ENCODE measurements at places on chromosomes 4 and X. TPM values are rescaled to one million over a fixed set of nuclear protein-coding genes. Genes with fewer than 3 reads are reported as not detected.

SAGE1 gene
- total RNA-seq: not detected

DOK7 gene
- not detected for total RNA-seq

HTN1 gene
- total RNA-seq: not detected

IL3RA gene
- total RNA-seq: 7.5 TPM

IGBP1 gene
- total RNA-seq: 86.9 TPM

NKX3-2 gene
- under 0.01 TPM for total RNA-seq

DNA sequence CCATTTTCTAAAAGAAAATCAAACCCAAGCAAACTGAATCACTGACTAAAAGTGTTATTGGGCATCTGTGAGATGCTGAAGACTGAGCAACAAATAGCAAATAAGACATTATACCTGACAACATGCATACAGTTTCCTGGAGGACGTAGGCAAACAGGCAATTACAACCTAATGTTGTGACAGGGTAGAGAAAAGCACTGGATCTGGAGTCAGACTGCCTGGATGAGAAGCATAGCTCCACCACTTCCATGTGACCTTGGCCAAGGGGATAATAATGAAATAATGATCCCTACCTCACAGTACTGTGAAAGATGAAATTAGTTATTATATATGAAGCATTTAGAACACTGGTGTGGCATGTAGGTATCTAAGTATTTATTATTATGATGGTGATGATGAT lies 2.7 kb downstream of the SPINK2 start:
- no peaks in the 10 kb centered on the region for H3K27me3 ChIP-seq
- H3K4me1 ChIP-seq: no peaks in the 10 kb centered on the region
- DNase-seq: no peak
- H3K4me3 ChIP-seq: no peak overlapping the region

DNA sequence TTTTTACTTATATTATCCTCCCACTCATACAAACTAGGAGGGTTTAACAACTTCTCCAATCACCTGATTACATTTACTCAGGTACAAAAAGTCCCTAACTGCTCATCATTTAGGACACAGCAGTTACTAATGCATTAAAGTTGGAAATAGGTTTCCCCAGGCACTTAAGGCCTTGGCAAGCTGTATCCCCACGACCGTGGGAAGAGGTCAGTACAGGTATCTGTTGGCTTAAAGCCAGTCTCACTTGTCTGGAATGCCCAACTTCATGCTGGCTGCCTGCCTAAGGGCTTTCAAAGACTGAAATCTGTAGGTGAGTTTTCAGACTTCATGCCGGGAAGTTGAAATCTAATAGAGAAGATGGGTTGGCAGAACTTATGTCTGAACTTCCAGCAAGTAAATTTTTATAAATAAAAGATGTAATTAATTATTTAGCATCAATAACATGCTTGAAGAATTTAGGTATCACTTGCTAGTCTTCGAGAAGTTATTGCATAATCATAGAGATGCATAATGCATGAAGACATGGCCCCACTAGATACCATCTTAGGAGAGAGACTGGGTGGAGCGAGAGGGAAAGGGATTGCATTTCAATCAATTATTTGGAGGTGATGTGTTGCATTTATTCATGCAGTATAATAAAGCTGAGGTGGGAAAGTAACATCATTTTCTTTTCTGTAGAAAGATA lies 54.2 kb downstream of the SCD5 start:
- no peaks in the 10 kb centered on the region for H3K36me3 ChIP-seq
- no peak overlapping the region for H3K4me3 ChIP-seq
- no peak overlapping the region for H3K27ac ChIP-seq

- DNase-seq: no peak
- H3K4me1 ChIP-seq: no peaks in the 10 kb centered on the region
- H3K36me3 ChIP-seq: no peaks in the 10 kb centered on the region
- no peaks in the 10 kb centered on the region for H3K27me3 ChIP-seq
- H3K27ac ChIP-seq: no peak overlapping the region
- H3K4me3 ChIP-seq: no peak overlapping the region
These were observed 148.9 kb upstream of the RBPJ start for GRCh38 chr4:26171941-26172340.

DNA sequence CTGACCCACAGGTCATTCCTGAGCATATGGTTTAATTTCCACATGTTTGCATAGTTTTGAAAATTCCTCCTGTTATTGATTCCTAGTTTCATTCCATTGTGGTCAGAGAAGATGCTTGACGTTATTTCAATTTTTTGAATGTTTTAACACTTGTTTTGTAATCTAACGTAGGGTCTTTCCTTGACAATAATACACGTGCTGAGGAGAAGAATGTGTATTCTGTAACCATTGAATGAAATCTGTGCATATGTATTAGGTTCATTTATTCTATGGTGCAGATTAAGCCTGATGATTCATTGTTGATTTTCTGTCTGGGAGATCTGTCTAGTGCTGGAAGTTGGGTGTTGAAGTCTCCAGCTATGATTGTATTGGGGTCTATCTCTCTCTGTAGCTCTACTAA lies 486.4 kb upstream of the RPS6KA3 start:
- no peak overlapping the region for H3K27ac ChIP-seq
- no peaks in the 10 kb centered on the region for H3K4me1 ChIP-seq
- no peak for DNase-seq
- no peaks in the 10 kb centered on the region for H3K27me3 ChIP-seq

GRCh38 chr4:102139132-102139573 lies 206.1 kb downstream of the SLC39A8 start:
- no peaks in the 10 kb centered on the region for H3K36me3 ChIP-seq
- peak; percentile 19 for DNase-seq
- H3K4me1 ChIP-seq: no peaks in the 10 kb centered on the region
- no peaks in the 10 kb centered on the region for H3K27me3 ChIP-seq
- H3K4me3 ChIP-seq: no peak overlapping the region

GRCh38 chr4:82789025-82789776 lies 9.4 kb downstream of the SCD5 start:
- DNase-seq: no peak
- H3K4me3 ChIP-seq: no peak overlapping the region
- no peaks in the 10 kb centered on the region for H3K27me3 ChIP-seq
- no peak overlapping the region for H3K27ac ChIP-seq
- no peaks in the 10 kb centered on the region for H3K4me1 ChIP-seq
- H3K36me3 ChIP-seq: no peaks in the 10 kb centered on the region

- no peaks in the 10 kb centered on the region for H3K27me3 ChIP-seq
- H3K27ac ChIP-seq: no peak overlapping the region
- H3K4me1 ChIP-seq: no peaks in the 10 kb centered on the region
These were observed 37.2 kb downstream of the HPF1 start for GRCh38 chr4:169720529-169720928.

DNA sequence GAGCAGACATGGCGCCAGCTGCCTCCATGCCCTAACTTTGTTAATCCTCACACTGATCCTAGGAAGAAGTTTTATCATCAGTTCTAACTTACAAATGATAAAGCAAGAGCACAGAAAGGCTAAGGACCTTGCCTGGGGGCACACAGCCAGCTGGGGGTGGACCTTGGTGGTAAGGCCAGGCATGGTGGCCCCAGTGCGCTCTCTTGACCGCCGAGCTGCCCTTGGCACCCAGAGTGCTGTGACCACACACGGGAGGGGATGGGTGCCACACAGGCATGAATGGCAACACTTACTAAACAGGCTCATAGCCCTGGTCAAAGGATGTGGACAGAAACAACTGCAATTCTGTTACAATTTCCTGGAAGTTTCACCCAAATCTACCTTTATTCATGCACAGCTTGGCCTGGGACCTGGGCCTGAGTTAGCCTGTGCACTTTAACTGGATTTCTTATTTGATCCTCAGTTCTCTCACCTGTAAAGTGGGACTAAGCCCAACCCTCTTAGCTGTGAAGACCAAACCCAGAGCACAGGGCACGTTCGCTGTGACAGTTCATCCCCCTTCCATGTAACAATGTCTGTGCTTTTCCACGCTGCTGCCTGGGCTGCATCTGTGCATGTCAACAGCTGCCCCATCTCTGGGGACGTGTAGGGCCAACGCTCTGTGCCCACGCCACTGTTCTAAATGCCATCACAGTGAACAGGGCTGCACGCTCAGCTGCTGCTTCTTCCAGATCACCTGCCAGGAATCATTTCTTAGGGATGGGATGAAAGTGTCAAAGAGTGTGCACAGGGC lies 44.8 kb downstream of the ACOX3 start:
- H3K27me3 ChIP-seq: no peaks in the 10 kb centered on the region
- H3K36me3 ChIP-seq: no peaks in the 10 kb centered on the region
- no peak overlapping the region for H3K27ac ChIP-seq
- H3K4me1 ChIP-seq: no peaks in the 10 kb centered on the region
- no peak overlapping the region for H3K4me3 ChIP-seq

GRCh38 chr4:21792736-21793135 lies 155.8 kb downstream of the KCNIP4 start:
- H3K36me3 ChIP-seq: no peaks in the 10 kb centered on the region
- H3K4me3 ChIP-seq: no peak overlapping the region
- H3K4me1 ChIP-seq: no peaks in the 10 kb centered on the region

DNA sequence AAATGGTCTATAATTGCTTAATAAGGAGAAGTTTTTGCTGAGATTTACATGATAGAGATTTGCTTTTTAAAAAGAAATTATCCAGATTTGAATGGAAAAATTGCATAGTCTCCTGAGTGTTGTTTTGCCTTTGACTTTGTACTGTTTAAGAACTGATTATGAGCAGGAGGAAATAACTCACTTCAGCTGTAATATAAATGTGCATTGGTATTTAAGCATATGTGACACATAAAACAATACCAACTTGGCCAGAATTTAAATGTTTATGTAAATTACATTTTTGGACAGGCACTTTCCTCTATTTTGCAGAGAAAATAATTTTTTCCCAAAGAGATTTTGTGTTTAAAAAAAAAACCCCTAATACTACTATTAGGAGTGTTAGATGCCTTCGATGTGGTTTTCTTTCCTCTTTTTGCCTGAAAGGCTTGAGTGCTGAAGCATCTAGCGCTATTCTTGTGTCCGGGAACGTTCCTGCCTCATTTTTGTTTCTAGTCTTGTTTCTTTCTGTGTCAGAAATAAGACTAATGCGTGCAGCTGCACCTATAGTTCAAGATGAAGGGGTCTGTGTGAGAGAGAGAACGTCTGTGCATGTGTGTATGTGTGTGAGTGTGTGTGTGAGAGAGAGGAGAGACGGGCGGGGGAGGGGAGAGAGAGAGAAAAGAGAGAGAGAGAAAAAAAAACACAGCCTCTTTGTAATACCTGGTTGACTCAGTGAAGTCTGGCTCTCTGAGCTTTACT lies 60.8 kb downstream of the TBL1X start:
- H3K27ac ChIP-seq: no peak overlapping the region
- no peaks in the 10 kb centered on the region for H3K4me1 ChIP-seq
- H3K4me3 ChIP-seq: no peak overlapping the region
- H3K27me3 ChIP-seq: peaks cover 26% of the 10 kb centered on the region

DNA sequence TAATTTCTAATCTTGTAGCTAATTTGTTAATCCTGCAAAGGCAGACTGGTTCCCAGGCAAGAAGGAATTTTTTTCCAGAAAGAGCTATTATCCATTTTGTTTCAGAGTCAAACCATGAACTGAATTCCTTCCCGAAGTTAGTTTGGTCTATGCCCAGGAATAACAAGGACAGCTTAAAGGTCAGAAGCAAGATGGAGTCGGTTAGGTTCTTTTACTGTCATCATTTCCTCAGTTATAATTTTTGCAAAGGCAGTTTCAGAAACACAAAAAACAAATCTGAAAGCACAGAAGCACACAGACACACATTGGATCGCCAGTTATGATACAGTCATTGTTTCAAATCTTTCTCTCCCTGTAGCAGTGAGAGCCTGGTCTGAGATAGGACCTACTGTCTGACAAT lies 37.9 kb downstream of the AGA start:
- H3K36me3 ChIP-seq: no peaks in the 10 kb centered on the region
- H3K27me3 ChIP-seq: no peaks in the 10 kb centered on the region
- no peak for DNase-seq
- no peak overlapping the region for H3K27ac ChIP-seq

GRCh38 chrX:109684136-109684535 lies 48.9 kb downstream of the ACSL4 start:
- H3K4me3 ChIP-seq: no peak overlapping the region
- no peak overlapping the region for H3K27ac ChIP-seq
- no peaks in the 10 kb centered on the region for H3K27me3 ChIP-seq
- no peaks in the 10 kb centered on the region for H3K36me3 ChIP-seq

GRCh38 chr4:55308071-55308470 lies 38.0 kb upstream of the SRD5A3 start:
- H3K4me3 ChIP-seq: no peak overlapping the region
- no peak for DNase-seq
- H3K4me1 ChIP-seq: no peaks in the 10 kb centered on the region
- H3K27me3 ChIP-seq: no peaks in the 10 kb centered on the region

GRCh38 chr4:140726776-140727500 lies 29.2 kb downstream of the TBC1D9 start:
- peaks cover 24% of the 10 kb centered on the region for H3K4me1 ChIP-seq
- no peak for DNase-seq
- H3K27me3 ChIP-seq: no peaks in the 10 kb centered on the region
- H3K36me3 ChIP-seq: no peaks in the 10 kb centered on the region
- H3K4me3 ChIP-seq: no peak overlapping the region

DNA sequence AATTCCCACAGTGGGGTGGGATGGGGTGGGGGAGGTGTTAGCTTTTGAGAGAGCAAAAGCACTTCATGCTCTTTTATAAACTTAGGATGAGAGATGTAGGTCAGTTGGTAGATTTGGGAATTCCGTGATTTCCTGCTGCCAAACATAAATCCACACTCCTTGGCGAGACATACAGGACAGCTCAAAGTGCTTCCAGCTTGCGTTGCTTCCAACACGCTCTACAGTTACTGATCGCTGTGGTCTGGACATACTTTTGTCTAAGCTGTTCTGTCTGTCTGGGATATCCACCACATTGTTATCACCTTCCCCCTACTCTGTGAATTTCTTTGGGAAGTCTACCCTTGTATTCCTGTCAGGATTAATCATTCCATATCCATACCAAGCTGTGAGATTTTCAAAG lies 117.5 kb downstream of the RAPGEF2 start:
- H3K36me3 ChIP-seq: no peaks in the 10 kb centered on the region
- DNase-seq: no peak
- H3K4me1 ChIP-seq: no peaks in the 10 kb centered on the region
- no peak overlapping the region for H3K4me3 ChIP-seq

- H3K4me3 ChIP-seq: no peak overlapping the region
- H3K36me3 ChIP-seq: no peaks in the 10 kb centered on the region
- no peak overlapping the region for H3K27ac ChIP-seq
- H3K27me3 ChIP-seq: no peaks in the 10 kb centered on the region
- no peaks in the 10 kb centered on the region for H3K4me1 ChIP-seq
These were observed 84.1 kb downstream of the GPR82 start for GRCh38 chrX:41808047-41808446.

GRCh38 chrX:73943693-73944562 lies 360.1 kb upstream of the ZCCHC13 start:
- H3K27ac ChIP-seq: peak overlapping the region; percentile 92
- peak overlapping the region; percentile 63 for H3K4me3 ChIP-seq
- no peaks in the 10 kb centered on the region for H3K4me1 ChIP-seq
